GM23248 (cell line): ENCODE measurements at places on chromosomes 5 and 9.

DNA sequence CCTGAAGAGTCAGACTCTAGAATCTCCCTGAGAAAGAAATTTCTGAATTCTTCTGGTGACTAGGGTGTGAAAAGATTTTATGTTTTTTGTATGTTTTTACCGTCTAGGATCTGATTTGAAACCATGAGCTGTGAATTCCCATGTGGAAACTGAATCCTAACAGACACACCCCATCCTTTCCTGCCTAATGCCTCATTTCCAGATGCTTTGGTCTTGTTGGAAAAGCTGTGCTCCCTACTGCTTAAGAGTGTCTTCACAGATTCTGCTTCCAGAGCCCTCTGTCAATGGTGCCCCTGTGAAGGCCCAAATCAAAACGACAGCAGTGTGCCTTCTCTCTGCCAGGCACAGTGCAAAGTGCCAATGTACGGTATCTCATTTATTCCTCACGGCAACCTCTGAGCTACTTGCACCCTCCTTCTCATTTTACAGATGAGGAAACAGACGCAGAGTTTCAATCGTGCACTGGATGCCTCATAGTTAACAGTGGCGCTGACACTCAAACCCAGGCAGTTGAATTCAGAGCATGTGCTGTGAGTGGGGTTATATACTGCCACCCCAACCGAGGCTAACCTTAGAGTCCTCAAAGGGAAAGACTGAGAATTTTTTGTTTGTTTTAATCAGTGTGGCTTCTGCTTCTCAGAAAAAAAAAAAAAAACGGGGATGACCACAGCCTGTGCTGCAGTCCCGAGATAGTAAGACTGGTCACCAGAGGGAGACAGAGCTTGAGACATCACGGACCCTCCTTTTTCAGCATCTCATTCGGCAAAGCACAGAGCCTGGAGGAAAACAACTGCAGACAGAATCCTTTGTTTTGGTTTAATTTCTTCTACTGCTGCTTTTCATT, 188.4 kb downstream of the SNCAIP start:
- peak; percentile 81 for DNase-seq

DNA sequence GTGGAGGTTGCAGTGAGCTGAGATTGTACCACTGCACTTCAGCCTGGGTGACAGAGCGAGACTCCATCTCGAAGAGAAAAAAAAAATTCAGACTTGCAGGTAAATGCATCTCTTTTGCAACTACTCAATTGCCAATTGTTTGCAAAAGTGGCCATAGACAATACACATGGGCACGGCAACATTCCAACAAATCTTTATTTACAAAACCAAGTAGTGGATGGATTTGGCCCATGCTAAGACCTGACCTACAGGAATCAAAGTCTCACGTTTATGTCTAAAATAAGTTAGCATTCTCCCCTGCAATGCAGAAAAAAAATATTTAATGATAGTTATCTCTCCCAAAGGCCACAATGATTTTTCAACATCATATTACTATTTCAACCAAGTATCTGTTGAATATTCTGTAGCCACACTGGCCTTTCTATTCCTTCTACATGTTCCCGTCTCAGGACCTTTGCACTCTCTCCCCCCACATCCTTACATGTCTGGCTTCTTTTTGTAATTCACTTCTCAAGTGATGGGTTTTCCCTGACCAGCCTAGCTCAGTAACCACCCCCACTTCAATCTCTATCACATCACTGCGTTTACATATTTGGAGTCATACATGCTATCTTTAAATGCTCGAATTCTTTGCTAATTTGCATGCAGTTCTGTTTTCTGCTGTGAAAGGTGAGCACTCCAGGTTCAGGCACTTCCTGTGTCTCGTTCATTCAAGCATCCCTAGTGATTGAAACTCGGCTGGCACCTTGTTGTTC, 54.2 kb downstream of the FNBP1 start:
- DNase-seq = no peak

GRCh38 chr9:120440791-120441190, 139.2 kb downstream of the CDK5RAP2 start:
- no peak for DNase-seq

- DNase-seq = peak; percentile 96
These were observed 18.1 kb downstream of the RAI14 start for GRCh38 chr5:34674187-34674586.

DNA sequence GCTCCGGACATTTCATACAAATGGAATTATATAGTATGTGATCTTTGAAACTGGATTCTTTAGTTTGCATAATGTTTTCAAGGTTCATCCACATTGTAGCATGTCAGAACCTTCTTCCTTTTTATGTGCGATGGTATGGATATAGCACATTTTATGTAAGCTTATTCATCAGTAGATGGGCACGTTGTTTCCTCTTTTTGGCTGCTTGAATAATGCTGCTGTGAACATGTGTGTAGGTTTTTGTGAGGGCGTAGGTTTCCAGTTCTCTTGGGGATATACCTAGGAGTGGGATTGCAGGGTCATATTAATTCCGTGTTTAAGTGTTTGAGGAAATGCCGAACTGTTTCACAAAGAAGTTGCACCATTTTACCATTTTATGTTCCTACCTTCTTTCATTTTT, 187.8 kb downstream of the NR3C1 start:
- no peak for DNase-seq

DNA sequence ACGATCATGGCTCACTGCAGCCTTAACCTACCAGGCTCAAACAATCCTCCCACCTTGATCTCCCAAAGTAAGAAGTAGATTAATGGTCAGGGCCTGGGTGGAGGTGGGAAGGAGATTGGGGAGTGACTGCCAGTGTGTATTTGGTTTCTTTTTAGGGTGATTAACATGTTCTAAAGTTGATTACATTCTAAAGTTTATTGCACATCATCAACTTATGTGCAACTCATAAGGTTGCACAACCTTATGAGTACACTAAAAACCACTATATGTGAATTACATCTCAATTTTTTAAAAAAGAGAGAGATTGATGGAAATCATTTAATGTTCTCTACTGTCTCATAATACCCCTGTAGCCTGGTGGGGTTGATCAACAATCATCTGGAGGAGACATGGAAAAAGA, 218.1 kb downstream of the AOPEP start:
- peak; percentile 64 for DNase-seq

DNA sequence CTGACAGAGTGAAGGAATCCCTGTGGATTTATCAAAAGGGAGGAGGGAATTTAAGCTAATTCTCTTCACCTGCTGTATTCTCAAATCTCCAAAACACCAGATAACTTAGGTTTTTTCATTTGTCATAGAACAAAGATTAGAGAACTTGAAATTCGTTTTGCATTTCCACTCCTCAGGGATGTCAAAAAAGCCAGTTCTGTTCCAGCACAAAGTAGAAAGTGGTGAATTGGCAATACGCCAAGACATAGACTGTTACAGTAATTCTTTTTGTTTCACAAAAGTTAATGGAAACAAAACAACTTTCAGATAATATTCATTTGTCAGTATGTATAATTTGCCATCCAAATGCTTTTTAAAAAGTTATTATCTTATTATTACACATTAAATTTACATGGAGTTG, 15.0 kb downstream of the S1PR3 start:
- no peak for DNase-seq

DNA sequence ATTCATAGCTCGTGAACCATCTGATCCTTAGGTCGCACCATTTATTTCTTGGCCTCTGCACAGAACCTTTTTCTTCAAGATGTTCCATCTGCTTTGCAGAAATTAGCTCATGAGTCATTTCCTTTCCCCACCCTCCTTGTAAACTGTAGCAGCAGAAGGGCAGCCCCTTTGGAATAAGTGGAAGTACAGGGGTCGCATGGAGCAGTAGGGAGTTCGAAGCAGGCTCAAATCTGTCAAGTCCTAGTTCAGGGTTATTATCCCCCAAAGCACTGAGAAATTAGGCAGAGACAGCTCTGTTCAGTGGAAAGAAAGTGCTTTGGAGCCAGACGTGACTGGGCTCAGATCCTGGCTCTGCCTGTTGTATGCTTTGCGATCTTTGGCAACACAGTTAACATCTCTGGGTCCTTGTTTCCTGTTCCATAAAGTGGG, 84.2 kb downstream of the SGCD start:
- peak; percentile 70 for DNase-seq

DNA sequence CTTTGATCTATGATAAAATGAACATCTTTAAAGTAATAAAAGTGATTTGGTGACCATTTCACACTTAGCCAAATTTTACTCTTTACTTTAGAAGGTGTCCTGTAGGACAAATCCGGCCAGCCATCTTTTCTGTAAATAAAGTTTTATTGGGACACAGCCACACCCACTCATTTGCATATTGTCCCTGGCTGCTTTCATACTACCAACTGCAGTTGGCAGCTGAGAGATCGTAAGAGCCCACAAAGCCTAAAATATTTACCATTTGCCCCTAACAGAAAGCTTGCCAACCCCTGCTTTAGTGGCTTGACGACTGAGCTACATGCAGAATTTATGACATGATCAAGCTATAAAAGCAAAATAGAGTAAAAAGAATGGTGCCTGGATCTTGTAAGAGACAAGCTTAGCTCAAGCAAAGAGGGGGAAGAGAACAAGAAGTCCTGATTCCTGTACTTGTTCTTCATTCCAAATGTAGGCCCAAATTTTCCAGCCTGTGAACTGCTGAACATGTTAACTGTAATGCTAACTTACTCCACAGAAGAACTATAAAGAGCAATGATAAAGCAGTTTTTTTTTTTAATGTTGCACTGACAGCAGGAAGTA, 7.4 kb upstream of the FBXO10 start:
- no peak for DNase-seq

DNA sequence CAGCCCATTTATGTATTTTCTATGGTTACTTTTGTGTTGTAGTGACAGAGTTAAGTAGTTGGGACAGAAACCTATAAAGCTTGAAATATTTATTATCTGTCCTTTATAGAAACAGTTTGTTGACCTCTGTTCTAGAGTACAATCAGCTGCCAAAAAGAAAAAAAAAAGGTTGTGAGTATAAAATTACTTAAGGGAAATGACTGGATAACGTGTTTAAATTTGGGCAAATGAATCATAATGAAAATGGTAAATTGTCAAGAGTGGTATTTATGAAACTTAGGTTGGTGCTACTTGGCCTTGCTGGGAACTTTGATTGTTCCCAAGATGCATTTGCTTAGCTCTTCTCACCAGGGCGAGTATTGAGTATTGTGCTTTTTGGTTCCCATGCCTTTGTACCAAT, 70.2 kb upstream of the IL6ST start:
- DNase-seq = peak; percentile 6

- DNase-seq = no peak
These were observed 36.3 kb downstream of the TSTD2 start for GRCh38 chr9:97596906-97597305.

DNA sequence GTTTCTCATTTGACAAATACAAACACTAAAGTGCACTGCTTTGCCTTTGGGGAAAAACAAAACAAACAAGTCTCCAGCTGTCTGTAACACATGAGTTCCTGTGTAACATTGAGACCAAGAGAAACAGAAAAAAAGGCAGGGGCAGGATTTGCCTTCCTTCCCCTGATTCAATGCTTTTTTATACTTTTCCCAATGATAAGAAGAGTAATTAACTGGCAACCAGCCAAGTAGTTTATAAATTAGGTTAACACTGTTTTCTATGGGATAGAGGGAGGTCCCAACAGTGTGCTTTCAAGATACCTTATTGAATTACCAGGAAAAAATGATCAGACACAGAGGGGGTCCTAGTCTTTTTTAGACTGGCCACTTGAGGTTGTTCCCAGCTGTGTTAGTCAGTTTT, 346.8 kb downstream of the TRIM36 start:
- DNase-seq = peak; percentile 1

DNA sequence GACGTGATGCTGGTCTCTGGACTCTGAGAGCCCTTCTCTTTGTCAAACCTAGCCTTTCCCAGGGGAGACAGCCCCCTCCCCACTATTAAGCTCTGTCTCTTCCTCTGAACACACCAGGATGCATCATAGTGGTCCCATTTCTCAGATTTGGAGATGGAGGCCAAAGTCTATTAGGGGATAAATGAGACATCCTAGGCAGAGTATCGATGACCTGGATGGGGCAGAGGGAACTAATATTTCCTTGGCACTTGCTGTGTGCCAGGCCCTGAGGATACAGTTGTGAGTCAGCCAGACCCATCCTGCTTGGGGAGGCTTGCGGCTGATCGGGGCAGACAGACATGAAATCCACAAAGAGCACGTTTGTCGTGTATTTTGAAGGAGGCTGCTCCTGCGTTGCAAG, 5.2 kb downstream of the DNM1 start:
- no peak for DNase-seq

DNA sequence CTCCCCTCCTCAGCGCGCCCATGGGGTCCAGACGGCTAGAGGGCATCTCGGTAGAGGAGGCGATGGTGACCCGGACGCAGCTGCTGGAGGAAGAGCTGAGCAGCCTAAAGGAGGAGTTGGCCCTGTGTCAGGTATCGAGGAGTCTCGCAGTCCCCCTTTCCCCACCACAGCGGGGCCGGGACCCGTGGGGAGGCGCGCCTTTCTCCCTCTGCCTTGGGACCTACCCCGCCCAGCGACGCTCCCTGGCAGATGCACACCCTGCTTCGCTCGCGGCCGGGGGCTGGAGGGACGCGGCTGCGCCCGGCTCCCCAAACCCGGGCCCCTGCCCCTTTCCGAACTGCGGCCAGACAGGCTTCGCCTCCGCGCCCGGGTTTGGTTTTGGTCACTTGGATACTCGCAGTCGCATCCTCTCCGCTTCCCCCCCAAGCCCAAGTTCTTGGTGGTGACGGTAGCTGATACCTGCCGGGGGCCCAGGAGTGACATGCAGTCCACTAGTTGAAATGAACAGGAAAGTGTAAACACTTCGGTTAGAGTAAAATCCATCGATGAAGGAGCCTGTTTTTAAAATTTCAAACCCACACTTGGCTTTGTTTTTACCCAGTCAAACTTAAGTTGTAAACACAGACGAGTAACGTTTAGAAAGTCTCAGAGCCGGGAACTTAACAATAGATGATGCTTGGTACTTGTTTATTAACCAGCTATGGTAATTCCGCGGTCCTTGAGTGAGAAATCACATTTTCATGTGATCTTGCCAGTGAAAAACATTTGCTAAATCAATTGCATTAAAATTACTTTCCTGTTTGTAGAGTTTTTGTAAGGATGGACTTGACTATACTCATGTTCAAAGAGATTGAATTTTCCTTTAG, 688 bp downstream of the CNTLN start:
- peak; percentile 75 for DNase-seq

DNA sequence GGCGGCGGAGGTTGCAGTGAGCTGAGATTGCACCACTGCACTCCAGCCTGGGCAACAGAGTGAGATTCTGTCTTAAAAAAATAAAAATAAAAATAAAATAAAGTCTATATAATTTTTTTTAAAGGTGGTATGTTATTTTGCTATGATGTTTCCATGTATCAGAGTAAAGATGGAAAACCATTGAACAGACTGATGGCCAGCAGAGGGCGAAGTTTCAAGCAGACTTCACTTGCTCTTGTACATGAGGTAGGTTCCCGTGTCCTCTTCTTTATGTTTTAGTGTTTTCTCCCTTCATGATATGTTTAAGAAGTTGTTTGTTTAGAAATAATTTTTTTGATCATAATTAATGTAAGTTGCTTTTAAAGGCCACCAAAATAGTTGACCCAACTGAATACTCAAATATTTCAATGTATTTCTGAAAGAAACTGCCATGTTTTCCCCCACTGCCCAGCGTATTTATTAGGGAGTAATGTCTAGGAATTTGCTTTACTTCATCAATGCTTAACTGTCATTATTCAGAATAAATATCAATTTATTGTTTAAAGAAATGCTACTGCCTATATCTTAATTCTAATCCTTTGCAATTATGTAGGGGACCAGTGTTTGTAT, 146.4 kb downstream of the HACD4 start:
- DNase-seq = peak; percentile 66

GRCh38 chr5:110872963-110873362, 134.2 kb downstream of the SLC25A46 start:
- no peak for DNase-seq

- DNase-seq = no peak
These were observed 3.7 kb upstream of the SLC9A3 start for GRCh38 chr5:527646-528628.

GRCh38 chr9:93304574-93305496, 120.9 kb downstream of the WNK2 start:
- peak; percentile 72 for DNase-seq
